ENCODE measurements at places on chromosomes 5 and 9. TPM values are rescaled to one million over a fixed set of nuclear protein-coding genes. Genes with fewer than 3 reads are reported as not detected.

- no peak for DNase-seq
Observed at GRCh38 chr5:128426090-128426534, 111.9 kb downstream of the FBN2 start.

DNA sequence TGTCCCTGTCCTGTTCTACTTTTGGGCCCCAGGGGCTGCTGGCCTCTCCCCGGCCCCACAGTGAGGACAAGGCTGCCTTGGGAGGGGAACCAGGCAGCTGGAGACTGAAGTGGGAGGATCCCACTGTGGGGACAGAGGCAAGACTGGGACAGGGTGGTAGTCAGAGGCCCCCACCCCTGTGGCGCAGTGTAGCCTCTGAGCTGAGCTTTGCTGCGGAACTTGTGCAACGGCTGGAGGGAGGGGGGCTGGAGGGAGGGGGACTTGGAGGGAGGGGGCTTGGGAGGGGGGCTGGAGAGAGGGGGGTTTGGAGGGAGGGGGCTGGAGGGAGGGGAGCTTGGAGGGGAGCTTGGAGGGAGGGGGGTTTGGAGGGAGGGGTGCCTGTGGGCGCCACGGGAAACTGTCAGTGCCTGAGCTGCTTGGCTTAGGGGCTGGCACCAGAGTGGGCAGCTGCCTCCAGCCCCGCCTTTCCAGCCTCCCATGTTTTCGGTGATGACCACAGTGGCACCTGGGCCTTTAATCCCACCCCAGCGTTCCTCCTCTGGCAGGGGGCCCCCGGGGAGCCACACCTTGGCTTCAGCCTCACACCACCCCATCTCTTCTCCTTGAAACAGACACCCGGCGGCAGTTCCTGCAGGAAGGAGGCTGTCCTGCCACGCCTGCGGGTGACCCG lies 2.3 kb upstream of the FUT7 start:
- DNase-seq, result no peak

- no peak for DNase-seq
Observed at GRCh38 chr9:131116281-131117120, 8.9 kb upstream of the NUP214 start.

SNCAIP gene
- 0.12 TPM for total RNA-seq
